Endodermal cell (in vitro differentiated cells): ENCODE measurements at places on chromosomes 3 and 15. TPM values are rescaled to one million over a fixed set of nuclear protein-coding genes. Genes with fewer than 3 reads are reported as not detected.
A peak's percentile ranks its signal among the peaks of the same experiment; 100 is the strongest.

DNA sequence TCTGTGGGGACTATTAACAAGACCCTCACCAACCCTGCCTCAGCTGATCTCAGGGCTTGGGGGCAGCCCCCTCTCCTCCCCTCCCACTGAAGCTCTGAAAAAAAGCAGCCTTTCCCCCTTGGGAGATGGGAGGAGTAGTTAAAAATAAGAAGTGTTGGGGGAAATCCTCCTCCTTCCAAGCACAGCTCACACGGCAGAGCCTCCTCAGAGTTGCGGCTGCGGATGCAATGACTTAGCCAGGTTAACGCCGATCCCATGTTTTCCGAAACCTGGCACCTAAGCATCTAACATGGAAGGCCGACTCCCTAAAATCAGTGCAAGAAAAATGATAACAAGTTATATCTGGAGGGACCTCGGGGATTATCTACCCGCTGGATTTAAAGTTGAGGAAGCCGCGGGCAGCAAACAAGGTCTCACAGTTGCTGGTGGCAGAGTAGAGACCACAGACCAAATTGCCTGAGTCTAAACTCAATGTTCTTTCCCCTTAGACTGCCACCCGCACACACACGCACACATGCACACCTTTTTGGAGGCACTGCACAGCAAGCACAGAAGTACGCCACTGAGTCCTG lies 1.1 kb upstream of the TPM1 start:
- DNase-seq = peak; percentile 63

DNA sequence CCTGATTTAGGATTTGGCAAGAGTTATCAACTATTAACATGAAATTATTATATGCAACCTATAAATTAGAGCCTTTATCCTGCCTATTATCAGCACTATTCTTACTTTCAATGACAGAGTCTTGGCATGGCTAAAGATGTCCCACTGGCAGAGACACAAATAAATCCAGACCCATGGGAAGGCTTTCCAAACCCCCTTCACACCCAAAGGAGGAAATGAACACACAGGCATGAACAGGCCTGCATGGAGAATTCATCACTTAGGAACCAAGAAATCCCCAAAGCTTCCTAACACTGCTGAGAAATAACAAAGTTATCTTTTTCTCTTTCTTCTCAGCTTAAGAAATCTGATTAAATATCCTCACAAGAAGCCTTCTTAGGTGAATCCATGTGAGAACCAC lies 213.9 kb downstream of the OCA2 start:
- DNase-seq = no peak

The CDCP1 gene
- 8.1 and 8.9 TPM in 2 replicates for total RNA-seq

DNA sequence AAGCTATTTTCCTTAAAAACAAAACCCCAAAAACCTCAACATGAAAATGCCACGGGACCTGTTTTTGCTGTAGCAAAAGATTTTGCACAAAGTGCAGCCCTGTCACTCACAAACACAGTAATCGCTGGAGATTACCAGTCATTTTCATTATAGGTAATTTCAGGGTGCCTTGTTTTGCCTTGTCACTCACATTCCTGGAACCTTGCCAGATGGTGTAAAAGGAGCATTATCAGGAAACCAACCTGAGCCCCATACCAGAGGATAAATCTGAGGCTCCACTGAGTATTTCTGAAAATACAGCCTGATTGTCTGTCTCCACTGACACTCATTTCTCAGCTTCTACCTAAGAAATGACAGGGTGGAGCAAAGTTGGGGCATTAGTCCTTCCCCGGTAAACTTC lies 791.3 kb upstream of the LMCD1 start:
- no peak for DNase-seq

The HIGD2B gene
- not detected in 3 replicates for total RNA-seq

DNA sequence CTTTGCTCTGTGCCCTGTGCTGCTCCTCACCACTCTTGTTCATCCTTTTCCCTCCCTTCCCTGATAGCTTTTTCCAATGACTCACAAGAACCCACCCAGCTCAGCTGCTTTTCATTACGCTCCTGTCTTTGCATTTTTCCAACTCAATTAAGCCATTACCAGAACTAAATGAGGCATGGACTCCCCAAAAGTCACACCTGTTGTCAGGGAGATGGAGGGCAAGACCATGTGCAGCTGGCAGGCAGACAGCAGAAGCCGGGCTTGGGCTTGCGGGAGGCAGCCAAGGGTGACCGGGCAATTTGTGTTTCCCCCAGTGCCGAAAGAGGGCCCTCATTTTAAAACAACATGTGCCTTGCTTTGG lies 64.3 kb downstream of the CASR start:
- no peak for DNase-seq

The C15orf39 gene
- 22.2 and 22.9 TPM in 2 replicates for total RNA-seq

The GOLGA8H gene
- total RNA-seq = 0.31 to 0.75 TPM (median 0.50 TPM) in 3 replicates

GRCh38 chr3:134650431-134651346 lies at the start of gene KY:
TSS of gene KY (minus strand) at chr3:134651022. CDS start at chr3:134650960, 62 bp downstream.
- peak; percentile 87 for DNase-seq

GRCh38 chr15:56587686-56588085 lies 122.7 kb upstream of the MNS1 start:
- DNase-seq = no peak

- no peak for DNase-seq
These were observed 46.8 kb downstream of the OXSR1 start for GRCh38 chr3:38212141-38212540.

GRCh38 chr3:51796854-51797253 lies 17.8 kb upstream of the IQCF6 start:
- no peak for DNase-seq

DNA sequence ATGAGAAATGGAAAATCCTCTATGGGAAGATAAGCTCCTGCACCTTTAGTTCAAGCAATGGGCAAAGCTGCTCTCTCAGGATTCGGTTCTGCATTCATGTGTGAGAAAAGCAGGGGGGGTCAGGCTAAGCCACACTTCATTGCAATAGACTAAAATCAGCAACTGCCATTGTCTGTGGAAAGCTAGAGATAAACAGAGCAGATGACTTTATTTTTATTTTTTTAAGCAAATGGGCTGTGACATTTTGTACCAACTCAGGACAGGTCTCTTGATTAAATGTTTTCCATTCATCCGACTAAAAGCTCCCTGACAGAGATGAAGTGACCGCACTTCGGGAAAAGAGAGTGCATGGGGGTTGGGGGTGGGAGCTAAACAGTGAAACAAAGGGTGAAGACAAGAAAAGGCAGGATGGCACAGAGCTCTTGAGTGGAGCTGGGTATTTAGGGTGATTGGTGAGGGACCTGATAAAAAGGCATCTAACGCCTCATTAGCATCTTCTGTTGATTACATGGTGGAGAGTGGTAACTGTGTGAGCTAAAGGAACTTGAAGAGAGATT lies 987.4 kb downstream of the TUSC7 start:
- peak; percentile 77 for DNase-seq

GRCh38 chr3:100754563-100755334 lies 45.5 kb downstream of the TFG start:
- no peak for DNase-seq

The AADAC gene
- not detected in 2 replicates for total RNA-seq

The GOLGA6L7 gene
- 0.15 TPM in 1 of 2 replicates, not detected in the other for total RNA-seq

DNA sequence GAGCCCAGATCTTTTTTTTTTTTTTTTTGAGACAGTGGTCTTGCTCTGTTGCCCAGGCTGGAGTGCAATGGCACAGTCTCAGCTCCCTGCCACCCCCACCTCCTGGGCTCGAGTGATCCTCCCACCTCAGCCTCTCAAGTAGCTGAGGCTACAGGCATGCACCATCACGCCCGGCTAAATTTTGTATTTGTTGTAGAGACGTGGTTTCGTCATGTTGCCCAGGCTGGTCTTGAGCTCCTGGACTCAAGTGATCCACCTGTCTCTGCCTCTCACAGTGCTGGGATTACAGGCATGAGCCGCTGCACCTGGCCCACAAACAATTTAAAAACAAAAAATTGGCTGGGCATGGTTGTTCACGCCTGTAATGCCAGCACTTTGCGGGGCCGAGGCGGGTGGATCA lies 22.6 kb upstream of the SLC6A6 start:
- DNase-seq = no peak

DNA sequence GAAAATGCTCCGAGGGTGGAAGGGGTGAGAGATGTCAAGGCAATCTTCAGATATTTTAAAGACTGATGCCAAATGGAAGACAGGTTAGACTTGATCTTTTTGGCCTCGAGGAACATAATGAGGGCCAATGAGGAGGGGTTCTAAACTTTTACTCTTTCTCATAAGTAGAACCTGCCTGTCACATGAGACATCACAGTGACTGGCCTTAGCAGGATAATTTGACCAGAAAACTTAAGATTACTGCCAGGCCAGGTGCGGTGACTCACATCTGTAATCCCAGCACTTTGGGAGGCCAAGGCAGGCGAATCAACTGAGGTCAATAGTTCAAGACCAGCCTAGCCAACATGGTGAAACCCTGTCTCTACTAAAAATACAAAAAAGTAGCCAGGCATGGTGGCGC lies 12.2 kb downstream of the TM4SF4 start:
- DNase-seq = no peak

The SLC9C1 gene
- total RNA-seq = 0.24 to 0.50 TPM in 2 of 3 replicates, not detected in the other

- no peak for DNase-seq
These were observed 33.4 kb upstream of the STRIT1 start for GRCh38 chr3:155326901-155327300.

The OR5K1 gene
- not detected in 2 replicates for total RNA-seq

- DNase-seq = no peak
These were observed 46.5 kb downstream of the CD86 start for GRCh38 chr3:122101646-122102045.

The SERPINI2 gene
- 0.45 TPM in 1 of 2 replicates, not detected in the other for total RNA-seq

DNA sequence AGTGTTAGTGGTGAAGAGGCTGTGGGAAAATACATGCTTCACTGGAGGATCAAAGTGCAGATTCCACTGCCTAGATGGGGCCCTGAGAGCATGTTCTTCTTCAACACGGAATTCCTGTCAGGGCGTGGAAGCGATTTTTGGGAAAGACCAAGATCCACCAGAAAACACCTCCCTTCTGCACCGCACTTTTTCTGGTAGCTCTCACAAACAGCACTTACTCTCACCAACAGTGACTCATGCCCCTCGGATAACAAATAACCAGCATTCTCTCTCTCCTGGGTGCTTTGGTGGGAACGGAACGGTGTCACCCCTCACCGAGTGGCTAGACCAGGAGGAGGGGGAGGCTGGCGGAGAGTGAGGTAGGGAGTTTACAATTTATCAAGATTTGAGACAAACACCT lies 40.1 kb downstream of the ADAMTSL3 start:
- peak; percentile 83 for DNase-seq

The GPR87 gene
- 0.27 TPM in 1 of 2 replicates, not detected in the other for total RNA-seq

The JMJD7 gene
- 18.4 to 24.2 TPM (median 19.4 TPM) in 3 replicates for total RNA-seq

The MYL3 gene
- total RNA-seq = 2.0 to 2.8 TPM (median 2.3 TPM) in 3 replicates

The MAGEL2 gene
- total RNA-seq = 7.0 and 7.2 TPM in 2 replicates

DNA sequence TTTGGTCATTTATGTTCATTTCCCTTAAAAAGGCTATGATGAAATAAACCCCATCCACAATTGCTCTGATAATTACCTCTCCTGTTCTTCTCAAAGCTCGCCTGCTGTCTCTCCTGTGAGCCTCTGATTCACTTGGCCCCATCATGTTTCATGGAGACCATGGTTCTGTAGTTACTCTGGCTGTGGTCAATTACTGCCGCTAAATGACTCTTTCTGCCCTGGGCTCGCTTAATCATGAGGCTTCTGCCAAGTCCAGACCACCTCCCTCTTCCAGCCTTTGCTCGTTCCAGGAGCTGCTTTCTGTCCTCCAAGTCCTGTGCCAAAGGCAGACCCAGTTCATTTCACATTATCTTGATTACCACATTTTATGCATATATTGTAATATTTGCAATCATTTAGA lies 91.9 kb downstream of the THSD4 start:
- no peak for DNase-seq

GRCh38 chr3:5565026-5565425 lies 377.5 kb downstream of the EDEM1 start:
- DNase-seq = no peak

DNA sequence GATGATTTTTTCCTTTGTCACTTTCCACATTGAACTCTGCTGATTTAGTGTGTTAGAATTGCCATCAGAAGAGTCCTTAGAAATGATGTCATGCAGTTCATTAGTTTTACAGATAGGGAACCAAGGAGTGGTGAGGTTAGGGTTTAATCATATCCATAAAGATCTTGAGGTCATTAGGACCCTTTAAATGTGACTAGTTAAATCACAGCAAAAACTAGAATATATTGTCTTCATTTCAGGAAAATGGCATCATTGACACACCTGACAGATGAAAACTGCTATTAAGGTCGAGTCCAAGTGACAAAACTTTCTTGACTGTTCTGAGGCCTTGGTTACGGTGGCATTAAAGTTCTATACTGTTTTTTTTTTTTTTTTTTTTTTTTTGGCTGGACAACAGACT lies 50.5 kb downstream of the MBNL1 start:
- no peak for DNase-seq

The GHSR gene
- total RNA-seq = not detected in 2 replicates

The CLRN1 gene
- total RNA-seq = not detected in 3 replicates

The ANAPC13 gene
- 29.3 and 31.3 TPM in 2 replicates for total RNA-seq

The PCSK6 gene
- total RNA-seq = 5.2 to 6.6 TPM (median 5.7 TPM) in 3 replicates

- peak; percentile 85 for DNase-seq
These were observed 1.1 kb upstream of the WWTR1 start for GRCh38 chr3:149658744-149659497.

- DNase-seq = no peak
These were observed 410.3 kb upstream of the ZNF385D start for GRCh38 chr3:22161315-22161714.

The RPL39L gene
- total RNA-seq = 26.8 and 32.9 TPM in 2 replicates

DNA sequence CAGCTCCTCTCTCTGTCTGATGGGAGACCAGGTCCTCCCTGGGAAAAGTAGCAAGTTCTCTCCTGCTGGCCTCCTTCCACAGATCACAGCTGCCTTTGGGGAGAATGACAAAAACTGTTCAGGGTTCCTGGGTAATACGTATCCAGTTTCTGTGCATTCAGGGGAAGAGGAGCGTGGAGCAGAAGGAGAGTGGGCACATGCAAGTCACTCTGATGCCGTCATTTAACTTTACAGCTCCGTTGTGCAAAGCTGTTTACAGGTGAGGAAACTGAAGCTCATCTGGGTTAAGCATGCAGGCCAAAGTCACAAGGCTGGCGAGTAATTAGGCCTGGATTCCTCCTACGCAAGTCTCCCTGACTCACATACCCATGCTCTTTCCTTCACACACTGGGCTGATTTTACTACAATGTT lies 7.5 kb upstream of the TM4SF1 start:
- DNase-seq = peak; percentile 29

DNA sequence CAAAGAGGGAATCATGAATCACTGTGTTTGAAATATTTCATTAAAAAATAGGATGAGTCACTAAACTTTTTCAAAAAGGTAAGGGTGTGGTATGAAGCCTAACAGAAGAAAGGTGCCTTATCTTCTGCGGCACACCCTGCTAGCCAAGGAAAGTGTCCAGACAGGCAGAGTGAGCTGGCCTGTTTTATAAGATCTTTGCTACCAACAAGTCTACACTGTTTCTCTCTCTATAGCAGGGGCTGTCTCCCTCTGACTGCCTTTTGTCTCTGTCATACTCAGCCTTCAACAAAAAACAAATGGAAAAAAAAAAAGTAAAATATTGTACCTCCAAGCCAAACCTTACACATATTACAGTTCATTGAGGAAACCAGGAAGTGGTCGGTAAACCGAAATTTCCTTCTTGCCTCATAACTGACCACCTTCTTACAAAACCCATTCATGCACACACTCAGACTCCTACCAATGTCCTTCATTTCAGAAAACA lies 9.1 kb downstream of the ZDHHC3 start:
- no peak for DNase-seq
